ENCODE measurements at places on chromosomes 1 and 21.

GRCh38 chr1:6303397-6304012 lies 42.6 kb upstream of the GPR153 start:
- no peak for DNase-seq

- DNase-seq = peak; percentile 94
Observed at GRCh38 chr1:234553240-234554188, 56.5 kb downstream of the IRF2BP2 start.

- no peak for DNase-seq
Observed at GRCh38 chr1:213796525-213796924, 191.2 kb upstream of the PROX1 start.

DNA sequence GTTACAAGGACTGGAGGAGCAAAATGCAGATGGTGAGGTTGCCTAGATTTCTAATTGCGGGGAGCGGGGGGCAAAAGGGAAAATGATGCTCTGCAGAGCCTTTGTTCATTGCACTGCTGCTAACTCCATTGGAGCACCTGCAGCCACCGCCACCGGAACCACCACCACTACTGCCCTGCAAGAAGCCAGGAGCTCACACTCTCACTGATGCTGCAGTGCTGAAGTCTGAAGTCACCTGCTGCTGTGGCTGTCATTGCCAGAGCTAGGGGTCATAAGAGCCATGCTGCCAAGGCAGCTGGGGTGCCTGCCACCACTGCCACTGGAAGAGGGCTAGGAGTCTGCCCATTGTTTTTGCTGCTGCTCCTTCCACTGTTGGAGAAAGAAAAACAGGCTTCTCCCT lies 7.3 kb upstream of the HPCAL4 start:
- no peak for DNase-seq

GRCh38 chr1:18643154-18644012 lies 12.7 kb downstream of the PAX7 start:
- DNase-seq = no peak

- DNase-seq = no peak
Observed at GRCh38 chr1:206716870-206717673, 32.4 kb downstream of the MAPKAPK2 start.

GRCh38 chr1:161736335-161736969 lies 13.1 kb upstream of the DUSP12 start:
- no peak for DNase-seq

GRCh38 chr1:111468717-111469100 lies 5.1 kb upstream of the C1orf162 start:
- no peak for DNase-seq

- peak; percentile 44 for DNase-seq
Observed at GRCh38 chr1:41713557-41714327, 205.0 kb downstream of the HIVEP3 start.

DNA sequence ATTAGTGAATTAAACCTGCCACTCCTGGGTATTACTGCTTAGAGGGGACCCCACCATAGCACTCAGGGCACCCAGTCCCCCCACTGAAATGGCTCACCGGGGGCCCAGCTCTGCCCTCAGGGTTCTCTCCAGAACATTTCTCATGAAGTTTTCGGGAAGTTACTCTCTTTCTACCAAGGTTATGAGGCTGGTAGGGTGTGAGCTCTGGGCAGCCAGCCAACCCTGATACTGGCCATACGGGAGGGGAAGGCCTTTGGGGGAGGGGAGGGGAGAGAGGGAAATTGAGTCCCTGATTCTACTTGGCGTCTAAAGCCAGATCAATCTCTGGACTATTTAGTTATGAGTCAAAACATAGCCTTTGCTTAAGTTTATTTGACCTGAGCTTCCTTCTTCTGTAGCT lies 12.9 kb upstream of the PDE9A start:
- no peak for DNase-seq

GRCh38 chr1:91781371-91781825 lies 104.6 kb downstream of the TGFBR3 start:
- DNase-seq = no peak

DNA sequence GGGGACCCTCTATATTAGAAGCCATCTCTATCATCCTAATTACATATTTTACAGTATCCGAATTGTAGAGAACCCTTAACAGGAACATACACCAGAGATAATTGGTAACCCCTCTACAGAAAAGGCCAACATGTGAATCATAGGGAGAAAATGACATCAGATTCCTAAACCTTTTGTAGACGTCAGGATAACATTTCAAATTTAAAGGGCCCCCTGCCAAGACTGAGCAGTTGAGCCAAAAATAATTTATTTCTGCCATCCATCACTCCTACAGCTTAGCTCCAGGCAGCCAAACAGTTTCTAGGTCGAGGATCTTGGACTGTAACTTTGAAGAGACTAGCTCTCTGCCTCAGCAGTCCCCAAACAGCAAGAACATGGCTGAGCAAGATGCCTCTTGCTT lies 21.2 kb downstream of the ZNF697 start:
- no peak for DNase-seq

DNA sequence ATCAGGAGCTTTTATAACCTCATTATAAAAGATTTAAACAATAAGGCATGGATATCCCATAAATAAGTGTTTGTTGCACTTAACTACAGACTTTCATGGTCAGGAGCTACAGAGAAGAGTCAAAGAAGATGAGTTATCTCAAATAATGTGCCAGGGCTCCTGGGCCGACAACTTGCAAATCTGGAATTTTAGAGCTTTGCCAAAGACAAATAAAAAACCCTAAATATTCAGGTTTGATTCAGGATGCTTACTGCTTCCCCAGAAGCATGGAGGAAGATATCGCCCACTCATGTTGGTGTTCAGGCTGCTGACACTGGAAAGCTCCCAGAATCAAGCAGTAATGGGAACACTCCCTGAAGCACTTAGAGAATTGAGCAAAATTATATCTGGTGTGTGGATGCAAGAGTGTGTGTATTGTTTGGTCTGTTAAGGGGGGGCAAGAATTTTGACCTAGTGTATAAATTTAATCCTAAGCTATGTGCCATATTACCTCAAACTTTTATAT lies 176.9 kb upstream of the ESRRG start:
- DNase-seq = no peak

- no peak for DNase-seq
Observed at GRCh38 chr1:88736633-88737248, 52.7 kb downstream of the PKN2 start.

- no peak for DNase-seq
Observed at GRCh38 chr1:56147034-56147433, 432.3 kb downstream of the PLPP3 start.

- DNase-seq = no peak
Observed at GRCh38 chr1:9601942-9602793, 13.5 kb downstream of the TMEM201 start.

GRCh38 chr1:56586502-56586901 lies 7.1 kb upstream of the PLPP3 start:
- no peak for DNase-seq

GRCh38 chr21:44503901-44504399 lies 36.0 kb downstream of the KRTAP10-1 start:
- DNase-seq = no peak

GRCh38 chr1:201480231-201481003 lies 11.4 kb upstream of the PHLDA3 start:
- DNase-seq = no peak

DNA sequence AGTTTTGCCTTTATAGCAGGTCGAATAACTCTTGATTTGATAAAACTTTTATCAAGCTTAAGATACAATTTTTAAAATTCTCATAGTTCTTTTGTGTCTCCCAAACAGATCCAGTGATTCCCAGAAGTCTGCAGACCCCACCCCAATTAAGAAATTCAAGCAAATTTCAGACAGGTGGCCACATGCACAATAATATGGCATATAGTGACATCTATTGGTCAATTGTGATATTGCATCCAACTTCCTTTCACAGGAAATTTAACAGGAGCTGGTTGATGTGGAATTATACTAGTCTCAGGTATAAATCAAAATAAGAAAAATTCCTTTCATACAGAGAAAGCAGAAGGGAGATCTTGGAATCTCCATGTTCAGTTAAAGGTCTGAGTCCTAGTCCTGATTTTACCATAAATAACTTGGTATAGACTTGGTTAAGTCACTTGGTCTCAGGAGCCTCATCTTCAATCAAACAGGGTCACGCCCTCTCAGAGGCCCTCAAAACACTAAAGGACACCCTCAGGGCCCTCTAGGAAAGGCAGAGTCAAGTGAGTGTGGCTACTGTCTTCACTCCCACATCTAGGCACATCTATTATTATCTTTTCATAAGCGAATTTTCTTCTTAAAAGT lies 24.1 kb downstream of the PIGM start:
- no peak for DNase-seq

DNA sequence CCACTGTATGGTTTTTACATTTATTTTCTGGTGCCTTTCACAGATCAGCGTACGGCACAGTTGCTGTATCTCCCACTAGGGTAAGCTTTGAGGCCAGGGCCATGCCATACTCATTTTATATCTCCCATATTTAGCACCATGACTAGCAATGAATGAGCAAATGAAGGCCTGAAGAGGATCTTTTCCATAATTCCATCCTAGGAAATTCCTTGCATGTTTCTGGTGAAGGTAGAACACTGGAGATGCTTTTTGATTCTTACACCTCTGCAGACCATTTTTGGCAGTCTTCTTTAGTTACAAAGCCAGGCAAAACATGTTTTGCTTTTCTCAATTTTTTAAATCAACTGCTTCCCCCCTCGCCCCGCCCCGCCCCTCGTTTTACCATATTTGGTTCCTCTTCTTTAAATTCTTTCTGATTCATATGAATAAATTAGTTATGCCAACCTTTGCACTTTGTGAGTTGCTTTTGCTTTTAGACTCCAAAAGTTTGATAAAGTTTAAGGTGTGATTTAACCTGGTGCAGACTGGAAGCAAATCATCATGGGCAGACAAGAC lies 78.9 kb upstream of the AK4 start:
- no peak for DNase-seq

DNA sequence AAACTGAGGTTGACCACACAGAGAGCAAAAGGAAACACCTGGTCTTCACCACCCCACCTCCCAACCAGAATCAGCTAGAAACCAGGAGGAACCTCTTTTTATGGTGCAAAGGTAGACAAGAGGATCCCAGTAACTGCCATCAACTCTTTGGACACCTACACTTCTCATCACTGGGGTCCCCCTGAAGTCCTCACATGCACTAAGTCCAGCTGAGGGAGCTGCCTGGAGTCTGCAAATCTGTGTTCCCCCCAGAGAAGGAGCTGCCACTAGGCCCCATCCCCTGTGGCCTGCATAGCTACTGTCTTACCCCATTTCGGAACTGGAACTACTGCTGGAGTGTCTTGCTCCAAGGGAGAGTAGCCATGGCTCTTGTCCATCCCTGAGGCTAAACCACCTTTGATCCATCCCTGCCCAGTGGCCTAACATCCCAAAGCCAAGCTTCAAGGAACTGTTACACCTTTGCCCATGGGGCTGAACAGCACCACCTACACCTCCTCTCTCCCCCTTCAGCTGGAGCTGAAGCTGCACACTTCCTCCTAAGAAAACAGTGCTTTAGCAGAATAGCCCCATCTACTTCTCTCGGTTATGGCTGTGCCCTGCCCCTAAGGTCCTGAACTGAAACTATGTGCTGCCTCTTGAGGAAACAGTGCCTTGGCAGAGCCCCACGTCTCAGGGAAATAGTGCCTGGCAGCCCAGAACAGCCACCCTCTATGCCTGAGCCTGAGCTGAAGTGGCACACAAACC lies 85.4 kb upstream of the CD53 start:
- DNase-seq = no peak

GRCh38 chr1:224884361-224884801 lies 45.1 kb upstream of the DNAH14 start:
- DNase-seq = peak; percentile 37

Data from GM04503 (cell line).